ENCODE measurements at places on chromosomes 1 and 21.

- DNase-seq: peak; percentile 9
These were observed 45.1 kb upstream of the EPS15 start for GRCh38 chr1:51564124-51564523.

- no peak for DNase-seq
These were observed 33.0 kb upstream of the HSD17B7 start for GRCh38 chr1:162757476-162757875.

- no peak for DNase-seq
These were observed 923 bp downstream of the CAP1 start for GRCh38 chr1:40041466-40041838.

DNA sequence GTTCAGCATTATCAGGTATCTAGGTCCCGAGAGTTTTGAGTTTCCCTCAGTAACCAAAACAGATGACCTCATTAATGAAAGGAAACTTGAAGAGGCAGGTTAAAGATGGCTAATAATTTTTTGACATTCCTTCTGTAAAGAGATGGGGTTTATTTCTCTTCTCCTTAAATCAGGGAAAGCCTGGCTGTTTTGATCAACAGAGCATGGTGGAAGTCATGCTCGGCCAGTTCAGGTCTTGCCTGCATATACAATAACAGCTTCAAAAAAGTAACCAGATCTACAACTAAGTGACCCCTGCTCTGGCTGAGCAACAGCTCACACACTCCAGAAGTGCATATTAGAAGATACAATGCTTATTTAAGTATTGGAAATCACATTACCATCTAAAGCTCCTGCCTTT lies 36.6 kb upstream of the POU2F1 start:
- DNase-seq: no peak

DNA sequence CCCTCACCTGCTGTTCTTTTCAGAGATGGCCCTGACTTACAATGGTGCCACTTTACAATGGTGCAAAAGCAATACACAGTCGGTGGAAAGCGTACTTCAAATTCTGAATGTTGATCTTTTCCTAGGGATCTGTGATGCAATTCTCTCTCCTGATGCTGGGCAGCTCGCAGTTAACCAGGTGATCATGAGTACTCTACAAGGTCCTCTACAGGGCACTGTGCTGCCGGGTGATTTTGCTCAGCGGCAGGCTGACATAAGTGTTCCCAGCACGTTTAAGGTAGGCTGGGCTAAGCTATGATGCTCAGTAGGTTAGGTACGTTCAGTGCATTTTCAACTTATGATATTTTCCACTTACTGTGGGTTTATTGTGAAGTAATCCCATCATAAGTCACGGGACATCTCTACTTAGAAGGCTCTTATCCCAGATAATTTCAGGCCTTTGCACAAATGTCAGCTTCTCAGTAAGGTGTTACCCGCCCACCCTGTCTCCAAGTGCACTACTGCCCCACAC lies 126.5 kb downstream of the KCNN3 start:
- no peak for DNase-seq

- no peak for DNase-seq
These were observed 2.9 kb upstream of the ATP1A1 start for GRCh38 chr1:116370181-116370580.

- no peak for DNase-seq
These were observed at the start of gene HCRTR1 for GRCh38 chr1:31617218-31617915. TSS of gene HCRTR1 (plus strand) at chr1:31617689. CDS start at chr1:31619193, 1,504 bp downstream.

GRCh38 chr1:60281360-60281932 lies 207.9 kb upstream of the C1orf87 start:
- peak; percentile 71 for DNase-seq

DNA sequence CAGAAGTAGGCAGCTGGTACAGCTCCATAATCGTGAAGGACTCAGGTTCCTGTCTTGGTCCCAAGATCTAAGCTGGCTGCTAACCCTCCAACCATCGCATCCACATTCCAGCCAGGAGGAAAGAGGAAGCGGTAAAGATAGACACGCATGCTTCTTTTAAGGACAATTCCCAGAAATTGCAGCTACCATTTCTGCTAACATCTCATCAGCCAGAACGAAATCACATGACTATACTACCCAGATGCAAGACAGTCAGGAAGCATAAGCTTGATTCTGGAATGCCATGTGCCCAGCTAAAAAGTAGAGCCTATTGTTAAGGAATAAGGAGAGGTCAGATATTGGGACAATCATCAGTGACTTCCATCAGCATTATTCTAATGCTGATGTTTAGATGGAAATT lies 110.4 kb downstream of the EPHB2 start:
- no peak for DNase-seq

DNA sequence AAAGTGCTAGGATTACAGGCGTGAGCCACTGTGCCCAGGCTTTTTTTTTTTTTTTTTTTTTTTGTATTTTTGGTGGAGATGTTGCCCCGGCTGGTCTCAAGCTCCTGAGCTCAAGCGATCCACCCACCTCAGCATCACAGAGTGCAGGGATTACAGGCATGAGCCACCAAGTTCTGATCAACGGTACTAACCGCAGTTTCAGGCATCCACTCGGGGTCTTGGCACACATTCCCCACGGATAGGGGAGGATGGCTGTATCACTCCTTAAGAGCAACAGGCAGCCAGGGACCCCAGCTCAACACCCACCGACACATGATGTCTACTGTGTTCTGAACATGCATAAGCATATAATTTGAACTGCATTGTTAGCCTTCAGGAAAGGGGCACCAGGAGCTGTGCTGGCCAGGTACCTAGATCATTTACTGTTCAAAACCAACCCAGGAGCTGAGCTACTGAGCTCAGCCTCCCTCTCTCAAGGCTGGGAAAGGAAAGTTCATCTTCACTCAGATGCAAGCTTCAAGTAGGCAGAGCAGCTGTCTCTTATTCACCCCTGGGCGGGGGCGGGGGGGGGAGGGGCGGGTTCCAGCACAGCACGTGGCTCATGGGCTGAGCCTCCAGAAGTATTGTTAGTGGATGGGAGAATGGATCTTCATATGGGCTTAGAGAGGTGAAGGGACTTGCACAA lies 24.7 kb downstream of the CAPZB start:
- DNase-seq: no peak

- no peak for DNase-seq
These were observed 99.7 kb upstream of the BEND5 start for GRCh38 chr1:48876330-48876785.

GRCh38 chr1:40078512-40079333 lies 18.3 kb downstream of the PPT1 start:
- peak; percentile 23 for DNase-seq

Measured in fibroblast of the conjunctiva (primary cell).